ENCODE measurements at places on chromosomes 16 and 17.
A peak's percentile ranks its signal among the peaks of the same experiment; 100 is the strongest.

- no peak for DNase-seq
Observed at GRCh38 chr17:78838574-78839005, 2.0 kb downstream of the USP36 start.

DNA sequence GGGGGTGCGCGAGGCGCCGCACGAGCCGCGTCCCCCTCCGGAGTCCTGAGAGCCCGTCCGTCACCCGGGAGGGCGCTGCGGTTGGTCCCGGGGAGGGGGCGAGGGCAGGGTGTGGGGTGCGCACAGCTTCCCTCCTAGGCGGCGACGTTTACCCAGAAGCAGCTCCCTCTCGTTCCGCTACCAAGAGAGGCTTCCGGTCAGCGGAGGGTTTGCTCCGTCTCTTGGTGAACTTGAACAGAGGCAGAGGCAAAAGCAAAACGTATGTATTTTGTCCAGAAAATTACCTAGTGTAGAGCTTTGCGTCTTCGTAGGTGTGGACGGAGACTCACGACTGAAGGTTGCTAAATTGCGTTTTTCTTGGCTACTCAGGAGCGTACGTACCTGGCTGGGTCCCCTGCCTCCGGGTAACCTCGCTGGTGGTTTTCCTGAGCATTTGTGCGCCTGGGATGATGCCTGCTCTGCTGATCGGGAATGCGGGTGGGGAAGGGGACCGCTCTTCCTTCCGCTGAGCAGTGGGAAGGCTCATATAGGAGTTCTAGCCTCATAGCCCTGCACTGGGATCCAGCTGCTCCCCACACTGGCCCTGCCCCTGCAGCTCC is 833 bp downstream of the WSCD1 start:
- peak; percentile 43 for DNase-seq

- DNase-seq: no peak
Observed at GRCh38 chr17:76905836-76906235, 37.6 kb downstream of the MGAT5B start.

GRCh38 chr16:84947996-84948850 is 63.1 kb downstream of the ZDHHC7 start:
- no peak for DNase-seq

DNA sequence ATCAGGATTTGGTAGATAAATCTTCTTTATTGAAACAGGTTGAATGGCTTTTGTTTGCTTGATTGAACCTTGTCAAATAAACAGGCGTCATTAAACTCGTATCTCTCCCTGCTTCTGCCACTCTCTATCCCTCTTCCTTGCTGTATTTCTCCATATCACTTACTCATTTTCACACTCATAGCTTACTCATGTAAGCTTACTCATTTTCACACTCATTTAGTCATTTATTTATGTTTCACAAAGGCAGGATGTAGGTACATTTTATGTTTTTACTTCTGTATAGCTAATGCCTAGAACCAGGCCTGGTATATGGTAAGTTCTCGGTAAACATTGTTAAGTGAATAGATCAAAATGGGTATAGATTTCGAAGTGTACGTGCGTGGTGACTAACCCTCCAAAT is 450.0 kb downstream of the PMP22 start:
- no peak for DNase-seq

DNA sequence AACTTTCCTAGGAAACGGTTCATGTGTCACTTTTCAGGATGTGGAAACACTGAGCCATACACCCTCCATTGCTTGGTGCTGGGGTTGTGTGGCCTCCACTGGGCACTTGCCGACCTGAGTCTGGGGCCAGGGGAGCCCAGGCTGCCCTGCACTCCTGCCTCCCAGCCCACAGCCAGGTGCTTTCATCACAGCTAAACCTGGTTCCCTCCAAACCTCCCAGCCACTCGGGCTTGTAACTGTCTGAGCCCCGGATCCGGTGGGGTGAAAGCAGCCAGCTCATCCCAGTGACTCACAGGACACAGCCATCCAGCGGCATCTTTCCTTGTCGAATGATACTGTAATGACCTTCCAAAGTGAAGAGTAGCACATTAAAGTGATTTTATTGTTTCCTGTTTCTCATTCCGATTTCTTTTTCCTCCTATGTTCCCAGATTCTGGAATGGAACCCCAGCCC is 19.8 kb downstream of the CARHSP1 start:
- no peak for DNase-seq

DNA sequence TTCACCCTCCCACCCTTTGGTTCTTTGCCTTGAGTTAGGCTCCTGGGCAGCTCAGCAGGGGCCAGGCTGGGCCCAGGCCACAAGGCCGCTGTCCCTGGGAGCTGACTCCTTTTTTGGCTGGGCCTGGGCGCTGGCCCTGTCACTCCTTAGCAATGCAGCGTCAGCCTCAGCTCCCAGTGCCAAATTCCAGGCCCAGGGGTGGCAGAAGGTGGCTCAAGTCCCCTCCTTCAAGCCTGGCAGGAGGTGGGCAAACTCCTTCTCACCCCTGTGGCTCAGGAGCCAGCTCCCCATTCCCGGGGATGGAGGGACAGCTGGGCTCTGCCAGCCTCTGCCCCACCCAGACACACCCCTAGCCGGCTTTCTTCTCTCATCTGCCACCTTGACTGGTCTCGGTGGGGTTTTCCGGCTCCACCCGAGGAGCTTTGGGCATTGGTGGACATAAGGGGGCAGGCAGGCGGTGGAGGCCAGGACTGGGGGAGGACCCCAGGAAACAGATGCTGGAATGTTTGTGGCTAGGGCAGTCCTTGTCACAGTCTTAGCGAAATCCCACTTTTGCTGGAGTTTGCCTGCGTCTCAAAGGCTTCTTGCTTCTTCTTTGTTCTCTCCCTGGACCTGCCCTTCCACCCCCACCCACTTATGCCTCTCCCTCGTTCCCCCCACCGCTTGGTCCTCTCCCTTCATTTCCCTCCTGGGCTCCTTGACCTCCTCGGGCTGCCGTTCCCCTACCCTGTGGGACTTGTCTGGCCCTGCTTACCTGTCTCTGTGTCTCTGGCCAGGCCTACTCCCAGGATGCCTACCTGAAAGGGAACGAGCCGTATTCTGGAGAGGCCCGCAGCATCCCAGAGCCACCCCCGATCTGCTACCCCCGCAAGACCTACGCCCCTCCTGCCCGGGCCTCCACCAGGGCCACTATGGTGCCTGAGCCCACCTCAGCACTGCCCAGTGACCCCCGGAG is 37.4 kb downstream of the ARHGAP23 start:
- no peak for DNase-seq

GRCh38 chr16:24525970-24526559 is 13.3 kb upstream of the RBBP6 start:
- no peak for DNase-seq

GRCh38 chr16:64880994-64881393 is 240.9 kb downstream of the CDH11 start:
- DNase-seq: no peak
